ENCODE measurements at places on chromosomes 7 and 10.

GRCh38 chr7:15703732-15704131 is 17.2 kb upstream of the MEOX2 start:
- no peak for DNase-seq

- DNase-seq: no peak
Measured at GRCh38 chr7:6379886-6380285, 67.9 kb downstream of the DAGLB start.

DNA sequence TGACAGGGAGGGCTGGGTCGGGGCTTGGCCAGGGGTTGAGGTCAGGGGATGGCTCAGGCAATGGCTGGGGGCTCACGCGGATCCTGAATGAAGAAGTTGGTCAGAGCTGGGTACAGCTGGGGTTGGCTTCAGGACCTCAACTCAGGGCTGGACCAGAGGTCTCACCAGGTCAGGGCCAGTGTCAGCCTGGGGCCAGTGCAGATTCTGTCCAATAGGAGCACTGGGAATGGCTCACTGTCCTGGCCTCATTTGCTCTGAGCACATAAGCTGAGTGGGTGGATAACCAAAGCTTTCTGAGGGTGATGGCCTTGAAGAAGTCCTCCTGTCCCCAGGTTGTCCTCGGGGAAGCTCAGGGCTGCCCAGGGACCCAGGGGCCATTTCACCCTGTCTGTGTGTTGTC is 54.9 kb upstream of the PCBD1 start:
- no peak for DNase-seq

- DNase-seq: no peak
Measured at GRCh38 chr7:40978047-40978446, 724.8 kb downstream of the INHBA start.

- DNase-seq: no peak
Measured at GRCh38 chr7:49775065-49775948, 1.9 kb downstream of the VWC2 start.

DNA sequence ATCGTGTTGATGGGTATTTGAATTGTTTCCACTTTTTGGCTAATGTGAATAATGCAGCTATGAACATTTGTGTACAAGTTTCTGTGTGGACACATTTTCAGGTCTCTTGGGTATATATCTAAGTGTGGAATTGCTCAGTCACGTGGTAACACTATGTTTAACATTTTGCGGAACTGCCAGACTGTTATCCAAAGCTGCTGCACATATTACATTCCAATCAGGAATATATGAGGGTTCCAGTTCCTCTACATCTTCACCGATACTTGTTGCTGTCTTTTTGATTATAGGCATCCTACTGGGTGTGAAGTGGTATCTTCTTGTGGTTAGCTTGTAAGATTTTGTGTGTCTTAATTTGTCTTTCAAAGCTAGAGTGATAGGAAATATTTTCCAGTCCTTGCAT is 6.8 kb downstream of the PTPN12 start:
- no peak for DNase-seq

DNA sequence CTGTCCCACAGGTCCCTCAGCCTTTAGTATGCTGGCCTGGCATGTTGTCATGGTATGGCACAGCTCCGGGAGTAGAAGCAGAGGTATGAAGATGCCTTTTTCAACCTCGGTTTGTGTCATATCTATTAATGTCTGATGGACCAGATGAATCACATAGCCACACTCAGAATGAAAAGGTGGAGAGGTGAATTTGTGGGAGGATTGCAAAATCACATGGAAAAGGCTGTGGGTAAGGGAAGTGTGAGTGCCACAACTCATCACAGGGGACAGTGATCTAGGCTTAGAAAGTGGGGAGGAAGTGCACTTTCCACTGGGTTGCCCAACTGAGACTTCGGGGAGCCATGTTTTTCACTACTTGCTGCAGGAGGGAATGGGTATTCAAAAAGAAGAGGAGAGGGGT is 190.7 kb downstream of the WDR11 start:
- no peak for DNase-seq

GRCh38 chr7:13276977-13277376 is 589.5 kb downstream of the ARL4A start:
- DNase-seq: no peak

GRCh38 chr7:128407751-128408708 is 1.8 kb downstream of the IMPDH1 start:
- no peak for DNase-seq

DNA sequence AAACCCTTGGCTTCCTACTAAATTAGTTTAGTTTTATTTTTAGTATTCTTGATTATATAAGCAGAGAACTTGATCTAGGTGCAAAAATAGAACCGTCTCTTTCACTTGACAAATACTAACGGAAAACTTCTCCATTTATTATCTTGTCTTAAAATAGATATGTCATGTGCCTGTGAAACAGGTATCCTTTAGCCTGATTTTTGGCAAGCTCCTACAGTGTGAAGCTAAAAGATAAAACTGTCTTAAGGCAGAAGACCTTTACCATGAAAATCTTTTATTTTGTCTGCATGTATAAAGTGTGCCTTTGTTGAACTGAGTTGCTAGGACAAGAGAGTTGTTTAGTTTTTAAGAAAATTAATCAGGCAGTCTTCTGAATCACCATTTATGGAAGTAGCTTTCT is 90.6 kb downstream of the CYP51A1 start:
- DNase-seq: no peak

All from stimulated activated CD4-positive, alpha-beta T cell treated with anti-CD3 and anti-CD28 coated beads, Interleukin-1b, Interleukin-23, amount 100 ng/mL, for 24 hours (primary cell).